Left cardiac atrium (tissue), 4 donors: ENCODE measurements at places on chromosomes 3 and 15. TPM values are rescaled to one million over a fixed set of nuclear protein-coding genes. Genes with fewer than 3 reads are reported as not detected.

DNA sequence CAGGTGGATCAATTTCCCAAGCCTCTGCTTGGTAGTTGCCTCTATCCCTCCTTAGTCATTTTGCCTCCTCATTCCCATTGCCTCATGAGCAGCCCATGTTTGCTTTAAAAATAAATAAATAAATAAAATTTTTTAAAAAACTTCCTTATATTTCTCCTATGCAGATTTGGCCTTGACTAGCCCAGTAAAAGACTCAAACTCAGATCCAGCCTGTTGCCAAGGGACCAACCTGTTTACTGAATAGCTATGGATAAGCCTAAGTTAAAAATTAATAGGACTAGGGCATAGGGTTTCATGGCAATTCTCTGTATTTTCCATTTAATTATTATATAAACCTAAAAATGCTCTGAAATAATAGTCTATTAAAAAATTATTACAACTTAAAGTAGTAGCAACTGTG is 384.4 kb downstream of the RSL24D1 start:
- no peak for DNase-seq

GRCh38 chr3:118692416-118692815 is 342.2 kb downstream of the IGSF11 start:
- no peak for DNase-seq

- no peak for DNase-seq
These were observed 50.6 kb upstream of the ULK4 start for GRCh38 chr3:42012383-42012934.

DNA sequence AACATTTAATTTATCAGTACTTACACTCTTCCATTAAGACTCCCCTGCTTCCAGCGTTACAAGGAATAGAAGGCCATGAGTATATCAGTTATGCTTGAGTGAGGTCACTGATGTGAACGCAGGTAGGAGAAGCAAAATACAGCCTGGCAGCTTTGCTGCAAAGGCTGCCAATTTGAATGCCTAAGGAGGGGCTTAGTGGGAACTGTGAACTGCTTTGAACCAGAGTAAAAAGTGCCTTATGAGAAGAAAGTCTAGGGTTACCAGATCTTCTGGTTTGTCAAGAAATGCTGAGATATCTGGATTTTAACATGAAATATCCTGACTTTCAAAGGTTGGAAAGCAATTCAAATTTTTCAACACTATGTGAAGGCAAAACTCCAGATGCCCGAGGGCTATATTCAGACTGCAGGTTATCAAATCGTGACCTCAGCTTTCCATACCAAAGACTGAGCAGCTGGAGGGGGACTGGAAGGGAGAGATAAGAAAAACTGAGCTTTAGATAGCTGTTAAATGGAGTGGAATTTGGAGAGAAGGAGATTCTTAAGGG is 446.3 kb upstream of the NECTIN3 start:
- no peak for DNase-seq

GRCh38 chr3:87047852-87048251 is 56.9 kb upstream of the VGLL3 start:
- DNase-seq: no peak

The EXD1 gene
- not detected for total RNA-seq
